Gastrocnemius medialis (tissue), 4 donors: ENCODE measurements at places on chromosomes 2 and 18. TPM values are rescaled to one million over a fixed set of nuclear protein-coding genes. Genes with fewer than 3 reads are reported as not detected.

The UGT1A10 gene
- not detected for total RNA-seq

GRCh38 chr2:127685410-127686080, 10.2 kb upstream of the LIMS2 start:
- H3K4me3 ChIP-seq: no peak overlapping the region
- H3K36me3 ChIP-seq: no peaks in the 10 kb centered on the region
- no peaks in the 10 kb centered on the region for H3K27me3 ChIP-seq
- H3K4me1 ChIP-seq: peaks cover 9% of the 10 kb centered on the region

The APOB gene
- 4.2 TPM for total RNA-seq

GRCh38 chr2:74201596-74201995, 3.2 kb downstream of the MTHFD2 start:
- peaks cover 56% of the 10 kb centered on the region for H3K4me1 ChIP-seq
- peak; percentile 20 for DNase-seq
- no peaks in the 10 kb centered on the region for H3K36me3 ChIP-seq
- H3K27me3 ChIP-seq: no peaks in the 10 kb centered on the region
- peak overlapping the region; percentile 77 for H3K27ac ChIP-seq
- H3K4me3 ChIP-seq: peak overlapping the region; percentile 12

DNA sequence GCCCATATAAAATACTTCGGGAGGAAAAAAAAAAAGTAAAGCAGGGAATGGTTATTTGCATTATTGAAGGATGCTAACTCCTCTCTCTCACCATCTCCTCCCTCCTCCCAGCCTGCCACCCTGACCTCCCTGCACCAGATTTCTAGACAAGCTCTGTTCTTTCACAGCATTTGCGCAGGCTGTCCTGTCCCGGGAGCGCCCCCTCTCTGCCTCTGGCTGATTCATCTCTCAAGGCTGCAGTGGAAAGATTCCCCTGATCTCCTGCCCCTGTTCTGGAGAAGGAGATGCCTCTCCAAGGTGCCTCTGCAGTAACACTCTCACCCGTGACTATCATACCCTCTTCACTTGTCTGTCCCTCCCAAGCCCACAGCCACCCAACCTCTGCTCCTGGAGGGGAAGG, 38.5 kb downstream of the COL4A4 start:
- no peaks in the 10 kb centered on the region for H3K36me3 ChIP-seq
- H3K4me3 ChIP-seq: no peak overlapping the region
- no peak overlapping the region for H3K27ac ChIP-seq

DNA sequence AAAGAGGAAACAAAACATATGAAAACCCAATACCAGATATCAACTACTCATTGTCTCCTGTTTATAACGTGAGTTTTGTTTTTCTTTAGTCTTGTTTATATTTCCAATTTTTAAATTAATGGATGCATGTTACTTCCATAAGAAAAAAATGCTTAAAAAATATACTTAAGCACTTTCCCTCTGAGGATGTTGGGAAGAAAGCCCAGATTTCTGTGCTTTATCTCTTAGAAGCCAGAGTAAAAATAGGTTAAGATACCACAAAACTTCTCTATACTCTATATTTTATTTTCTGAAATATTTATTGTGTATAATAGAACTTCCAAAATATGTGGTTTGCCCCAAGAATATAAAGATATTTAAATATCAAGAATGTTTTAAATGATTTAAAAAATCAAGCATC, 633.9 kb downstream of the STK39 start:
- H3K4me1 ChIP-seq: no peaks in the 10 kb centered on the region
- DNase-seq: no peak
- no peaks in the 10 kb centered on the region for H3K36me3 ChIP-seq
